ENCODE measurements at places on chromosomes 2 and 18. TPM values are rescaled to one million over a fixed set of nuclear protein-coding genes. Genes with fewer than 3 reads are reported as not detected.
A peak's percentile ranks its signal among the peaks of the same experiment; 100 is the strongest.

- DNase-seq, result no peak
Observed at GRCh38 chr2:24471662-24472061, 19.4 kb upstream of the NCOA1 start.

- DNase-seq, result no peak
Observed at GRCh38 chr2:111975053-111975552, 76.7 kb downstream of the MERTK start.

GRCh38 chr2:156748221-156748620 is 312.0 kb downstream of the GPD2 start:
- DNase-seq, result no peak

DNA sequence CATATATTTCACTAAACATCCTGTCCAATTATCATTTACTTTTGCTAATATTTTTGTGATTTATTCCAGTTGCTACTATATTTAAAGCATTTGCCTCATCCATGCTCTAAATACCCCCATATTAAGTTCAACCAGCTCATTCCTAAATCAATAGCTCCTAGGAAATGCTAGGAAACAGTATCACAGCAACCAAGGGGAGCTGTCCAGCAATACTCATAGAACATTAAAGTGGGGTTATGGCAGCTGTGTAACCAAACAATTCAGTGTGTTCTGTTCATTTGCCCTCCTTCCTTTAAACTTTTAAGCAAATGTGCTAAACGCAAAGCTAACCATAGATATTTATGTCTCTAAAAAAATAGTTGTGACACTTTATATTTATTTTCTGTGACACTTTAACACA is 41.1 kb downstream of the ACVR1C start:
- DNase-seq, result no peak

GRCh38 chr2:119490106-119490505 is 34.2 kb downstream of the SCTR start:
- no peak for DNase-seq

GRCh38 chr2:221034973-221035372 is 537.1 kb downstream of the EPHA4 start:
- DNase-seq, result no peak

DNA sequence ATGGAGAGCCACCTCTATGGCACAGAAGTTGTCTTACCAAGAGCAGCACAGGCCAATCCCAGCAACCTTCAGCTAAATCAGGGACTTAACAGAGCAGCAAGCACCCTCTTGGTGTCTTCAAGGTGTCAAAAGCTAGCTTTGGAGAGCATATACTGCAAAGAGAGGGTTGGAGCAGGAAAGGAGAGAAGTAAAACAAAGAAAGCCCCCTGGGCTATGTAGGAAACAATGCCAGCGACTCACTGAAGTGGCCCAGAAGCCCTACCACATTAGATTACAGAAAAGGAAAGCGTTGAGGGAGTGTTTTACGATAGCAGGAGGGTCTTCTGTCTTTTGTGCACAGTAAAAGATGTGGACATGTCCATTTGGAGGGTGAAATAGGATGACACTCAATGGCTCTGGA is 233.4 kb downstream of the MREG start:
- DNase-seq, result no peak

DNA sequence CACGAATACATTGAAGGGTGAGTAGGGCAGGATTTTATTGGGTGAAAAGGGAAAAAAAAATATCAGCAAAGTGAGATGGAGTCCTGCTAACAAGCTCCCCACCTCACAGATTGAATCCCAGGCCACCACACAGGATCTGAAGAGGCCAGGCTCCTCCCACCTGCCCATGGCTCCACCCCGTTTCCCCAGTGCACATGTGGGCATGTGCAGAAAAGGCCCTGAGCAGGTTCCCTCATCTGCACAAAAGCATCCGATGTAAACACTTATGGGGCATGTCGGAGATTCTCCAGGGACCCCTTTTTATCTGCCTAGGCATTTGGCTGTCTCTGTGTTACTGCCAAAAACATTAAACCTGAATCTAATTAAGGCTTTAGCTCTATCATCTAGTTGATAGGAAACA is 35.2 kb downstream of the SKA1 start:
- no peak for DNase-seq

- DNase-seq, result no peak
Observed at GRCh38 chr18:79963658-79964329, 649 bp upstream of the HSBP1L1 start.

- no peak for DNase-seq
Observed at GRCh38 chr2:80269806-80270205, 34.7 kb downstream of the LRRTM1 start.

GRCh38 chr2:219997341-219997851 is 370.0 kb downstream of the SLC4A3 start:
- DNase-seq, result peak; percentile 88

GRCh38 chr2:177796654-177797415 is 275.7 kb downstream of the PDE11A start:
- no peak for DNase-seq

DNA sequence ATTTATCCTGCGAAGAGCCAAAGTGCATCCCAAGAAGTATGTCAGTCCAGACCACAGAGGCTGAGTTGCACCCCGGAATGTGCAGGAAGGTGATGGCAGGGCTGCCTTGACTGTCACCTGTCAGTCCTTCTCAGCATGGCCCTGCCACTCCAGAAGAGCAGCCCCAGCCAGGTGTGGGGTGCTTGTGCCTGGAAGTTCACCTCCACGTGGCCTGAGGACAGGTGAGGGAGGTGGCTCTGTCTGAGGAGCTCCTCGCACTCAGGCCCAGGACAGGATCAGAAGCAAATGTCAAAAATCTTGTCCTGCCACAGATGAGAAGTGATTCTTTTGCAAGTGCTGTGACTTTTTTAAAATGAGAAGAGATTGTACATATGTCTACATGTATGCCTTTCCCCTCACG is 31.4 kb upstream of the B3GNT7 start:
- no peak for DNase-seq

GRCh38 chr2:152823905-152824304 is 105.5 kb downstream of the ARL6IP6 start:
- DNase-seq, result no peak

DNA sequence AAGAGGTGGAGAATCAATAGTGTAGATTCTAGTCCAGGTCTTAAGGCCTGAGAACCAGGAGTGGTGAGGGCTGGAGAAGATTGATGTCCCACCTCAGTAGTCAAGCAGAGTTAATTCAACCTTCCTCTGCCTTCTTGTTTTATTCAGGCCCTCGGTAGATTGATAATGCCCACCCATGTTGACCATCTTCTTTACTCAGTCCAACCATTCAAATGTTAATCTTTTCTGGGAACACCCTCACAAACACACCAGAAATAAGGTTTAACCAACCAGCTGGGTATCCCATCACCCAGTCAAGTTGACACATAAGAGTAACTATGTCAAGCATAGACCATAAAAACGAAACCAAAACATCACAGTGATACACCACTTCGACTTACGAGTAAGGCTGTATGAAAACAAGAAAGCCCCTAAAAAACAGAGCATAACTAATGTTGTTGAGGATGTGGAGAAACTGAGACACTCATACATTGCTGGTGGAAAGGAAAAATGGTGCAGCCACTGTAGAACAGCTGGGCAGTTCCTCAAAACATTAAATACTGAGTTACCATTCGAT is 57.5 kb downstream of the SLC35F5 start:
- DNase-seq, result no peak

DNA sequence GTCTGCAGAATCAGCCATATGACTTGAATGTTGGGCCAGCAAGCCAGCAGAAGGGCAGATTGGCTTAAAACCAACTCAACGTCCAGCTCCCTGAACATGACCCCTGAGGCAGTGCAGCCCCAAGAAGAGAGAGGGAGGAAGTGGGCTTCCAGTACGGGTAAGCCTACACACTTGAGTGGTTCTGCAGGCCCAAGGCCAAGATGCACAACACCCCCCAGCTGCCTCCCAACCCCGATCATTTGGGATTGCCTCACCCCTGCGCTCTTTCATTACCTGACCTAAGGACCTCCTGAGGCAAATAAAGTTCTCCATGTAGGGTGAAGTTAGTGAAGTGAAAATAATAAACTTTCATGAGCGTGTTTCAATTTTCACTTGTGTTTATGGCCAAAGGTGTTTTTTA is 536.0 kb downstream of the TNS1 start:
- DNase-seq, result no peak

DNA sequence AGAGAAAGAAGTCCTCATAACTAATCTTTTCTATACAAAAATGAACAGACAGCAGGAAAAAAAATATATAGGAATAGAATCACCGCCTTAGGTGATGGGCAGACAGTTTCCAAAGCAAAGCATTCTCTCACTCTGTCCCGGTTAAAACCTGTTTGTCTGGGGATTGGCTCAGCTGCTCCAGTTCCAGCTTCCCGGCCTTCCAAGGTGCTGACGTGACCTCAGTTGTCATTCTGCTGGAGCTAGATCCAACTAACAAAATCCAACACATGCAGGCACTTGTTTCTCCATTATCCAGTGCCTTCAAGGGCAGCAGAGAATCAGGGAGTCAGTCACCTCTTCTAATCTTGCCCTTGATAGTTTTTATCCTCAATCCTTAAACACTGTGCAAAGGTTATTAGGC is 52.8 kb downstream of the IKZF2 start:
- no peak for DNase-seq

- DNase-seq, result no peak
Observed at GRCh38 chr2:47026748-47027534, 111.3 kb upstream of the MCFD2 start.

- no peak for DNase-seq
Observed at GRCh38 chr2:97936199-97936598, 59.5 kb downstream of the TMEM131 start.

The KIAA2012 gene
- total RNA-seq, result 1.1 TPM

The CD8B2 gene
- total RNA-seq, result 0.25 TPM

The ZNF2 gene
- total RNA-seq, result 5.8 TPM

The GNAL gene
- total RNA-seq, result 12.8 TPM

The FBXO36 gene
- 6.8 TPM for total RNA-seq

The RHBDD1 gene
- 43.4 TPM for total RNA-seq

The CNGA3 gene
- 1.1 TPM for total RNA-seq

The TUBB6 gene
- 47.0 TPM for total RNA-seq

The TUBA3E gene
- total RNA-seq, result 141 TPM

The MTLN gene
- total RNA-seq, result 67.7 TPM

The TDRD15 gene
- 8.4 TPM for total RNA-seq

The FAM237A gene
- total RNA-seq, result not detected

The LYG2 gene
- 1.7 TPM for total RNA-seq

Measured in testis (tissue), 5 donors.